LHCN-M2 (cell line): ENCODE measurements at places on chromosomes 5 and 9. TPM values are rescaled to one million over a fixed set of nuclear protein-coding genes. Genes with fewer than 3 reads are reported as not detected.

DNA sequence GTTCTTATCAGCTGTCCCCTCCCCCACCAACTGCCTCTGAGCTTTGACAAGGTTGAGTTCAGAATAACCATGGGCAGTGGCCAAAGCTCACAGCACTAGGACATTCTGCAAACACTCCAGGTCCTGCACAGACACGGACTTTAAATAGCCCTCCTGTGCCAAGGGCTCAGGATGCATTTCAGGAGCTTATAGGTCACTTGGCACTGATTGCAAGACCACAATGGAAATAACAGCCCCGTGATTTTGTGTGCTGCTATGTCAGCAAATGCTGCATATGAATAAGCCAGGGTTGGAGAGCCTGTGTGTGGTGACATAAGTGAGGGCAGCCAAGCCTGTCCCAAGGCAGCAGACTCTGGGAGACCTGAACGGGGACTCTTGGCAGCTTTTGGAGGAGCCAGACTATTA is 150.7 kb downstream of the DMRT2 start:
- no peak for DNase-seq

DNA sequence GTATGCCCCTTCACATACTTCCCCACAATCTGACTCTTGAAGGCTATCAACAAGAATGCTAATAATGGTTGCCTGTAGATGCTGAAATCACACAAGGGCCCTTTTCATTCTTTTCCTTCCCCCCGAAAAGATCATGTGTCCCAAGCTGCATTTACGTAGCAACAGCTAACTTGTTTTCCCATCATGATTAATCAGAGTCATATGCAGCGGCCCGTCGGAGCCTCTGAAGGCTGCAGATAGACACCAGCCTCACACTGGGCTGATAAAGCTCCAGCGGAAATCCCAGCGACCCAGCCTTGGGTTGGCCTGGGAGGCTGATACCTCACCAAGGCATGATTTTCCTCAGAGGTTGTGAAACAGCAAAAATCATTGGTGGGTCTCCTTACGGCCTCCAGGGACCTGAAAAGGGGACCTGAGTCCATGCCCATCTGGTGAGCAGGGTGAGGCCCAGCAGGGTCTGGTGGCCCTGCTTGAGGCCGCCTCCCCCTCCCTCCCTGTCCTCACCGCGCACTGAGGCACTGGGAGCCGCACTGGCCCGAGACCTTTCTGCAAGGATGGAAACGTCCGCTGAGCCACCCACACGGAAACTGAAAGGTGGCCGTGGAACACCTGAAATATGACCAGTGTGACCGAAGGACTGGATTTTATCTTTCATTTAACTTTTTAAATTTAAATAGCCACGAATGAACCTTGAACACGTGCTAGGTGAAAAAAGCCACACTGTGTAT is 114.2 kb upstream of the PHYKPL start:
- no peak for DNase-seq

DNA sequence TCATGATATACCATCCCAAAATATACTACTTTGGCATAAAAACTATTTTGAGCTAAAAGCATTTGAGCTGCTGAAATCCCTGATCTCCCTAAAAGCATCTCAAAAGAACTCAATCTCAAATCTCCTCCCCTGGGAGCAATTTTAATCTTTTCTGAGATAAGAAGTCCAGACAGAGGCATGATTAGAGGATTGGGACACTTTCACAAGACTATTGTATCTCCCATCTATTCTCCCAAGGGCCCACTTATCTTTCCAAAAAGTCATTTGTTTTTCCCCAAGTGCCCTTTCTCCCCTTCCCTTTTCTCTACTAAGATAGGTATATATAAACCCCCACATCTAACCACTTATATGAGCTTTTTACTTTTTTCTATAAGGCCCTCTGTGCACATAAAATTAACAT is 79.7 kb downstream of the ALDH7A1 start:
- no peak for DNase-seq

DNA sequence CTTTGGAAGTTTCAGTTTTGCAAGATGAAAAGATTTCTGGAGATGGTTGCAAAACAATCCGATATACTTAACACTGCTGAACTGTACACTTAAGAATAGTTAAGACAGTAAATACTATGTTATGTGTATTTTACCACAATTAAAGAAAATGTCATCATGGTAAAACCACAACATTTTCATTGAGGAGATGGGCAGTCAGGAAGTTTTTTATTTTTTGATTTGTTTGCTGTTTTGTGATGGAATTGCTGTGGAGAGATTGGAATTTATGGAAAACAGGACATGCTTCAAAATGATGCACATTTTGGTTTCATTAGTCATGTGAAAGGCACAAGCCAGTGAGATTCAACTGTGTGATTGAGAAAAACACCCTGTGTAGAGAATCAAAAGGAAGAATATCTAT is 90.5 kb upstream of the AGXT2 start:
- DNase-seq, result peak; percentile 76

DNA sequence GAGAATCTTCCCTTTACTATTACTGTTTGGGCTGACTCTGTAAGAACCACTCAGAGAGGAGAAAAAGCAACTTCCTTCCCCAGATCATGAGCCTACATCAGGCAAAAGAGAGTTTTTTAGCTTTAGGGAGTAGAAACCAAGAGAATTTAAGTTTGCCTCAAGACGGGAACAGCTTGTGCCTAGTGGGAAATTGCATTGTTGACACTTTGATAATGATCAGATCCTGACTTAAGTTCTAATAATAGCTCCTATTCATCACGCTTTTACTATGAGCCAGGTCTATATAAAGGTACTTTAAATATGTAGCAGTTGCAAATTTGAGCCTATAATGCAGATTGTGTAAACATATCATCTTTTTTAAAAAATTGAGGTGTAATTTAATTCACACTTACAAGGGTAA is 298.2 kb downstream of the MAN2A1 start:
- peak; percentile 29 for DNase-seq

- peak; percentile 67 for DNase-seq
Observed at GRCh38 chr9:88076286-88077070, 61.8 kb downstream of the SPATA31C2 start.

- DNase-seq, result no peak
Observed at GRCh38 chr9:107008447-107008846, 145.5 kb downstream of the ZNF462 start.

DNA sequence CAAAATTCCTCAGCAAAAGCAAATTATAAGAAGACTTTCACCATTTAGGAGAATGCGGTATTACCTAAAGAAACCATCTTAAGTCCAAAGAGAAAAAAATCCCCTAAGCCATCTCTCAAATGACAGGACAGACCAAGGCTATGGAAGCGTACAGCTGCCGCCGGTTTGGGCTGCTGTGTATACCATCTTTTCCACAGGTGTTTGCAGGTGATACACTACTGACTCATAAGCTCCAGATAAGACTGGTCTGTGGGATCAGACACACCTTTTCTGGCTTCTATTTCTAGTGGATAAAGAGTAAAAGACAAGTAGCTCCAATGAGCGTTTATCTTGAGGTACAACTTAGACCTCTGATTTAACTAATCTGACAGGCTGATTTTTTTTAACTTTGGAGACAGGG is 7.7 kb downstream of the CDKN2AIPNL start:
- DNase-seq, result no peak

DNA sequence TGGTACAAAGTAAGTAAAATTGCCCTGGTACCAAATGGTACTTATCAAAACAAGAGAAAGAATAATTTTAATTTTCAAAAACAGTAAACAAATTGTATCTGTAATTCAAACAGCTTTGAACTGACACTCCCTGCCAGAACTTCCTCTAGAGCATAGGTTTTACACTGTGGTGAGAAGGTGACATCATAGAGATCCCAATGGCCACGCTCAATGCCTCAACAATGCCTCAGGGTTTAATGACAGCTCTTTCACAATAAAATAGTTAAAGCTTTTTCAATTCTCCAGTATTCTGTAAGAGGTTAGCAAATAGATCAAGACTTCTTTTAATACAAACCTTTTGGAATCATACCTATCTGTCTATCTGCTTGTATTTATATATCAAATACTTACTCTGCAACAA is 437.1 kb downstream of the PRR16 start:
- DNase-seq, result peak; percentile 1

DNA sequence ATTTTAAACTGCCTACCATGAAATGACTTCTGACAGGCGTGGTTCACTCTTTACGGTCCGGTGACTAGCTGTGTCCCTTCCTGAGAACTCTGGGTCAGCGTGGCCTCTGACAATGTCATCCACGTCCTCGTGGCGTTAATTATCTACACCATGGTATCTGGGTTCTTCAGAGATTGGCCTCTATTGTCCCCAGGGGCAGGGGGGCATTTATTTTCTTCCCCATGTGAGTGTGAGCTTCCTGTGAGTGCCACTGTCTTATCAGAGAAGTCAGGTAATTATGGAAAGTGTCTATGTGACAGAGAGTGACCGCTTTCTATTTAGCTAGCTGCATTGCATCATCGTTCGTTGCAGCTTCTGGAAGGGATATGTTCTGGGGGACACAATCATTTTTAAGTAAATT is 77.2 kb downstream of the FBXL7 start:
- no peak for DNase-seq

- DNase-seq, result peak; percentile 29
Observed at GRCh38 chr5:67773411-67774266, 441.9 kb upstream of the PIK3R1 start.

- DNase-seq, result no peak
Observed at GRCh38 chr9:129653823-129654553, 11.5 kb upstream of the PRRX2 start.

DNA sequence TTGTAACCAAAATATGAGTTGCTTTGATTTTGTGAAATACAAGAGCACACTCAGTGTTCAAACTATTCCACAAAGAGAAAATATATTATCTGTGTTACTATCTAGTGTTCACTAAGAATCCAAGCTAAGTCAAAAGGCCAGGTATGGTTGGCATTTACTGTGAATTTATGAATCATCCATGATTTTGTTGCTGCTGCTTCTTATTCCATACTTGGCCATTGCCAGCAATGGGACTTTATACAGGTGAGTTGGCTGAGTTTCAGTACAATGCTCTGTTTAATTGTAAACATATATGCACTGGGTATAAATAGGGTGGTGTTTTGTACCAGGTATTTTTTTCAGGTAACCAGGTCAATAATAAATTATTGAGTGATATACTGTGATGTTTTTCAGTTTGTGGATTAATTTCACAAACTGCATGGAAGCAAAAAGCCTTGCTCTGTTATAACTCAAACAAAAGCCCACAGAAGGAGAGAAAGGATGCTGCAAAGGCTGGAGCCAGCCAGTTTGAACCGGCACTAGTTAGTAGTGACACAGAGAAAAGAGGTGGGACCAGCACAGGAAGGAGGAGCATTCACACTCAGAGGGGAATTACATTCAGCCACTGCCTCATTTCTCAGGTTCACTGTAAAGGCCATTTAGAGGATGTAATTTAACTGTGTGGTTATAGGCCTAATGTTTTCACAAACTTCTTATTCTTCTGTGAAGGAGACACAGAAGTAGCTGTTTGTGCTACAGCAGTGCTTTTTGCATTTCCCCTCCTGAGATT is 381.8 kb downstream of the ADGRV1 start:
- DNase-seq, result peak; percentile 62

- peak; percentile 7 for DNase-seq
Observed at GRCh38 chr5:166781737-166782136, 1509.7 kb upstream of the WWC1 start.

DNA sequence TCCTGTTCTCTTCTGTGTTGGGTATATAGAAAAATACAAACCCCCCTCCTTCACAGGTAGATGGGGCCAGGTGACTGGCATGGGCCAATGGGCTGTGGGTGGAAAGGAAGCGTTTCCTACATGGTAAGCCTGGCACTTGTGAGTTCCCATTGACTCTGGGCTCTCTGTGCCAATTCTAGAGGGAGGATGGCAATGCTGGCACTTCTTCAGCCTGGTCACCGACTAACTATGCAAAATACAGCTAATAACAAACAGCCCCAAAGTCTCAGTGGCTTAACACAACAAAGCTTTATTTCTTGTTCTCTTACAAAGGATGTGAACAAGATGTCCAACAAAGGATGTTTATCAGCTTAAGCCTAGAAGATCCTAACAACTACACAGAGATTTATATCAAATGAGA is 258.1 kb downstream of the SYK start:
- DNase-seq, result peak; percentile 41

DNA sequence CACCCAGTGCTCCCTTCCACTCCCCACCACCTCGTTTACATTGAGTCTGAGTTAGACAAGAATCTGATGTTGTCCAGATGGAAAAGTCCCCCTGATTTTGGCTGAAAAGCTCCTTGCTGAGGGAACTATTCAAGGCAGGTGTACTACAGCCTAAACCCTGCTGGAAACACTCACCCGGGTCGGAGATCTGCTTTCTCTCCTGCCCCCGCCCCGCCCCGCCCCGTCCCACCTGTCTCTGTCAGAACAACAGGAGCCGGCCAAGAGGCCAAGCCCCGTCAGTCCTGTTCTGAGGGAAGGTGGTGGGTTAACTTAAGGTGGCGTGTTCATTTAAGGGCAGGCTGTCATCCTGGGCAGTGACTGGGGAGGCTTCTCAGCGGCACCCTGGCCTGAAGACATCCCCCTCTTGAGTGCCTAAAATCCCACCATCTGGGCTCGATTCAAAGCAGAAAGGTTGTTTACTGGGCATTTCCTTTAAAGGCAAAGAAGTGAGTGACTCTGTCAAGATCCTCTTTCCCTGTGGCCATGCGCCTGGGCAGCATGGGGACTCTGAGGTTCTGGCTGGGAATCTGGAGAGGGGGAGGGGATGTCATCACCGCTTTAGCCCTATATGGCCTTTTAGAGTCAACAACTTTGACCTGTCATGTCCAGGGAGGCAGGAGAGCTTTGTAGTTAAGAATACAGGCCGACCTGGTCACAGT is 71.1 kb upstream of the NEURL1B start:
- no peak for DNase-seq

GRCh38 chr5:72619251-72619650 is 112.0 kb upstream of the ZNF366 start:
- no peak for DNase-seq

DNA sequence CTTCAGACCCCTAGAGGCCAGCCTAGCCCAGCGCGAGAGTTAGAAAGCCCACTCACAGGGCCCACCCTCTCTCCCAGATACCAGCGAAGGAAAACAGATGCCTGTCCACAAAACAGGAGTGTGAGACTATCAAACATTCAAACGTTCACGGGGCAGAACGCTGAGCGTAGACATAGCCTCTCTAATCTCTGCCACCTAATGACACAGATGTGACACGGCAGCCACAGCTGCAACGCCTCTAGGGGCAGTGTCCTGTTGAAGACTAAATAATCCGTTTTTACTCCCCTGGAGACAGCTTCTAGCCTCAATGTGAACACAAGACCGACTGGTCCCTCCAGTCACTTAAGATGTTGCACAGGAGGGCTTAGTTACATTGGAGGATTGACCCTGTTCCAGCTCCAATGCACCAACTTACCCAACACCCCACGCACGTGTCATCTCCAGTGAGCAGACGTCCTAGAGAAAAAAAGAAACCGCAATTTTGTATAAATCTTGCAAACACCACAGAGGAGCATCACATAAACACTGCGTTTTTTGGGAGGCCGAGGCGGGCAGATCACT is 14.3 kb downstream of the DIPK1B start:
- peak; percentile 39 for DNase-seq

ASTN2 gene
- total RNA-seq, result 10.9 and 11.8 TPM in 2 replicates

GPR107 gene
- 17.7 and 20.3 TPM in 2 replicates for total RNA-seq

TRMT10B gene
- total RNA-seq, result 1.2 and 2.0 TPM in 2 replicates

DMRT3 gene
- not detected in 2 replicates for total RNA-seq

KIF4B gene
- 0.06 TPM in 2 replicates for total RNA-seq

TMEM8B gene
- 2.8 and 3.6 TPM in 2 replicates for total RNA-seq

ZDHHC11B gene
- not detected in 2 replicates for total RNA-seq

AGXT2 gene
- not detected in 2 replicates for total RNA-seq

REXO4 gene
- total RNA-seq, result 21.0 and 23.6 TPM in 2 replicates
